ENCODE measurements at places on chromosomes 6 and 20.

DNA sequence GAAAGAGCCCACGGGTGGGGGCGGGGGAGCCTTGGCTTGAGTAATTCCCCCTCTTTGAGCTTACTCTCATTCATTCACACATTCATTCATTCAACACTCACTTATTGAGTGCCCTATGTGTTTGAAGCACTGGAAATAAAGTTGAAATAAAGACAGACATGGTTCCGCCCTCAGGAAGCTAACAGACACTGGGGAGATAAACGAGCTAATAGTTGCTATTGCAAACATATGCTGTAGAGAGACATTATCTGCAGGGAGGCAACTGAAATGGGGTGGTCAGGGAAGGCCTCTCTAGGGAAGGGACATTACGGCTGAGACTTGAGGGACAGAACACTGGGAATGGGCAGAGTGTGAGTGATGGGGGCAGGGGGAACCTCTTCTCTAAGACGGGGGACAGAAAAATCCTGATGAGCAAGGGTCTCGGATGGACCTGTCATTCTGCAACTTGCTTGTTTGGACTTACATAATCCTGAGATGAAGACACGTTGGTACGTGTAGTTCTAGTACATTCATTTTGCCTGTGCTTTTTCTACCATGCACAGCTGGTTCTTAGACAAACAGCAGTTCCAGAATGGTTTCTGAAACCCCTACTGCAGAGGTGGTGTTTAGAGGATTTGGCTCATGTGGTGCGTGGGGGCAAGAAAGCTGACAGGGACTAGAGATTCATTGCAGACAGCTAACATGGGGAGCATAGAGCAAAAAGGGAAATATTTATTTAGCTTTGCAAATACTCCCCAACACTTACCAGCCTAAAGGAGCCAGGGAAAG, 71.1 kb upstream of the BLCAP start:
- no peak for DNase-seq

DNA sequence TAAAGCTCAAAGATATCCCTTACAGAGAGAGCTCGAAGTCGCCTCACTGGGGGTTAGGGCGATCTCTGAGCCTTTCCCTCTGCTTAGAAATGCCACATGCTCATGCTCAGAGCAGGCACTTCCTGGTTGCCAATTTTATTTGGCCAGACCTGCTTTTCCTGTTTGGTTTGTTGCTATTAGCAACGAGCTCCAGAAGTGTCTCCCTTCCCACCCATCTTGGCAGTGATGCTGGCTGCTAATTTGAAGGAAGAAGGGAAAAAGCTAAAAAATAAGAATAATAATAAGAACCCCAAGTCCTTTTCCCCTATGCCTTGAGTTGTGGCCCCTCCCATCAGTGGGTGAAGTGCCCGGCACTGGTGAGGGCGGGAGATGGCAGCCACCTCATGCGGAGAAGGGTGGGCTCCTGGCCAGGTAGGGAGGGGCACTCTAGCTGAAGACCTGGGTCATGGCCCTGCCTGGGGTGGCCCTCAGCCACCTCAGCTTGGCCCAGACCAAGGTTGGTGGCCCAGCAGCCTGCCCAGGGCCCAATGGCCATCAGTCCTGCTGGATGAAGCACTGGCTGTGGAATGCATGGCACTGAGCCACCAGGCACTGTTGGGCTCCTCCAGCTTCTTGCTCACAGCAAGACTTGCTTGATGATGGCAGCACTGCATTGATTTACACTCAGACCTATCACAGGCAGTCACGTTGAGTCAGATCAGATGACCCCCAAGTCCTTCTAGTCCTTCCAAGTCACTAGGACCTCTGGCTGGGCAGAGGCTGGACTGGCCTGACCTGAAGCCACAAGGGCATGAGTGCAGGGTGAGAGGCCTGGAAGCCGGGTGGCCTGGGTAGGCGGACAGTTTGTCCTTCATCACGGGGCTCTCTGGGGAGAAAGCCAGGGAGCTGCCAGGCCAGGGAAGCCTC, 79.0 kb downstream of the SYNJ2 start:
- peak; percentile 45 for DNase-seq

- DNase-seq: no peak
Measured at GRCh38 chr20:4802527-4802926, 80.8 kb downstream of the PRND start.

- no peak for DNase-seq
Measured at GRCh38 chr20:347317-347639, 367 bp downstream of the NRSN2 start.

- DNase-seq: no peak
Measured at GRCh38 chr6:122059918-122060317, 339.5 kb upstream of the HSF2 start.

- DNase-seq: no peak
Measured at GRCh38 chr20:6044115-6044514, 9.7 kb downstream of the LRRN4 start.
